ENCODE measurements at places on chromosomes 4 and X.

- no peak for DNase-seq
These were observed 195.8 kb downstream of the MAML3 start for GRCh38 chr4:139957986-139958738.

DNA sequence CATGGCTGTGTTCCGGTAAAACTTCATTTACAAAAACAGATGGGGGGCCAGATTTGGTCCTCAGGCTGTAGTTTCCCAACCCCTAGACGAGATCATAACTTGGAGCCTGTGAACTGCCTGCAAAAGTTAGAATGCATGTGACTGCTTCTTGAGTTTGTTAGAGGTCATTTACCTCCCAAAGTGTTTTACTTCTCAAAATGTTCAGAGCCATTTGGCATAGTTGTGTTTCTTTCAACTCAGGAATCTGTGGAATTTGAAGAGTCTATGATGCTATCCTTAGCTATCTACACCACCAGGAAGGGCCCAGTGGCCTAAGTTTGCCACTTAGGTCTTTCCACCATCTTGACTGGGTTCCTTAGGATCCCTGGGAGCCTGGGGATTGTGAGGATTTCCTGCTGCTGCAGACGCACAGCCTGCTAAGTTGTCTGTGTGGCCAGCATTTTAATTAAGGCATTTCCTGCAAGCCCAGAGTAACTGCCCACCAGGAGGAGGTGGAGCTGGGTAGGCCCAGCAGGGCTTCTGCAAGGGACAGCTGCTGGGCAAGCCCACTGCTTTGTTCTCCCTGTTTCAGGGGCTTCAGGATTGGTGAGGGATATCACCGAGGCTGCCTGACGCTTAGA lies 53.1 kb downstream of the CCNI start:
- DNase-seq: no peak

DNA sequence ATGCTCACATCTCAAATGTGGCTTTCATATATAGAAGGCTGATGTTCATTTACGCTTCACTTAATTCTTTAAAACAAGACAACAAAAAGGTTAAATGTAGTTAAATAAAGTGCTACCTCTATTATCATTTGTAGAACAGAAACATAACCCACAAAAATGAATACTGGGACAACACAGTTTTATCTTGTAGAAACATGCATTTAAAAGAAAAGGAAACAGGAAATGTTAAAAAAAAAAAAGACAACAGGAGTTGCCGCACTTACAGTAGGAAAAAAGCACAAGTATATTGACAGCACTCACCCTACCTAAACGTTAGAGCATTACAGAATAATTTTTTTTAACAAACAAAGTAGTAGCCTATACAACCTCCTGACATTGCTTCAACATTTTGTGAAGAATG lies 4.8 kb downstream of the THOC2 start:
- no peak for DNase-seq

DNA sequence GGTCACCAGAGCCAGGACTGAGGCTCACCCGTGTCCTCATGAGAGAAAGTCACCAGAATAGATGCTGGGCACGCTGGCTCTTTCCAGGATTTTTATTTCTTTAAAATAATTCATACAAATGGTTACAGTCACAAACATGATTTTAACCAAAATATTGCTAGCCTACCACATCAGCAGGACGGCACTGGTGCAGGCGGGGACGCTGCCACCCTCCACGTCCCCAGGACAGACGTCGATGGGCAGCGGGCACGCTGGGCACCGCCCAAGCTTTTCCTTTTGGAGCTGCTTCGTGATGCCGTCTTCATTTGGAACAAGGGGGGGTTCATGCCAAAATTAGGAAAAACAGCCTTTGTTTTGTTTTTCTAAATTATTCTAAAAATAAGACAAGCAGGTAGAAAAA lies 37.6 kb downstream of the CTBP1 start:
- no peak for DNase-seq

GRCh38 chr4:88738180-88738579 lies 40.6 kb upstream of the NAP1L5 start:
- DNase-seq: no peak

- no peak for DNase-seq
These were observed 103.4 kb downstream of the EFHC2 start for GRCh38 chrX:44240036-44240435.

DNA sequence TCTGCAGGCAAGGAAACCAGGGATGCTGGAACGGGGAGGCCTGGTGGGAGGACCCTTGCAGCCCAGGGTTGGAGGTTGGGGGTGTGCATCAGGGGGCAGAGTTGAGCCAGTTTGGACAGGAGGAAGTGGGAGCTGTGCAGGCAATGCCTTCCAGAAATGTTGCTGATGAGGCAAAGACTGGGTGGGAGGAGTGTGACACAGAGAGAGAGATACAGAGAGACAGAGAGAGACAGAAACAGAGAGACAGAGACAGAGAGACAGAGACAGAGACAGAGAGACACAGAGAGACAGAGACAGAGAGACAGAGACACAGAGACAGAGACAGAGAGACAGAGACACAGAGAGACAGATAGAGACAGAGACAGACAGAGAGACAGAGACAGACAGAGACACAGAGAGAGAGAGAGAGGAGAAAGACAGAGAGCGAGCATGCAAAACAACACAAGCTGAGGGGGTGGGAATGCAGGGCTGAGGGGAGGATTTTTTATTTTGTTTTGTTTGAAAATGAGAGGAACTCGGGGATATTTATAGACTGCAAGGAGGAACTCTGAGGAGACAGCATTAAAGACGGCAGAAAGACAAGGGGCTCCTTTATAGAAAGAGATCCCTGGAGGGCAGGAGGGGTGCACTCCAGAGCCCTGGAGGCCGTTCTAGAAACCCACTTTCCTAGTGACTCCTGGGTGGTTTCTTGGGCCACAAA lies 1.9 kb upstream of the HAUS3 start:
- DNase-seq: peak; percentile 19
